ENCODE measurements at places on chromosomes 4 and X.

- DNase-seq = peak; percentile 5
Measured at GRCh38 chr4:145098675-145099037, 545 bp downstream of the ABCE1 start.

DNA sequence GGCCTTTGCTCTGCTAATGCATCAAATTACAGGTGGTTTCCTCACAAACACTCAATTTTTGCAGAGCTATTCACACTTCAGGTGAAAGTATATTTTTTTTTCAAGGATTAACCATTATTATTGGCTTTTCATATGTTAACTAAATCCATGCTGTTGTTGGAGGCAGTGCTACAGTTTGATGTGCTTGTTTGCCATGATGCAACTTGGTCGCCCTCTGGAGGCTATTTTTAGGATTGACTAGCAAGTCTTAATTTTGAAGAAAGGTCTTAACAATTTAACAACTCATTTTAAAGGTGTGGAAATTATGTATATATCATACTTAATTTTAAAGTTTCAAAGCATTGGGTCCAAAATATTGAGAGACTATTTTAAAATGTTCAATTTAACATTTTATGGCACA, 168.8 kb upstream of the FAM47A start:
- DNase-seq = no peak

GRCh38 chr4:25117274-25117673, 43.0 kb downstream of the SEPSECS start:
- no peak for DNase-seq

DNA sequence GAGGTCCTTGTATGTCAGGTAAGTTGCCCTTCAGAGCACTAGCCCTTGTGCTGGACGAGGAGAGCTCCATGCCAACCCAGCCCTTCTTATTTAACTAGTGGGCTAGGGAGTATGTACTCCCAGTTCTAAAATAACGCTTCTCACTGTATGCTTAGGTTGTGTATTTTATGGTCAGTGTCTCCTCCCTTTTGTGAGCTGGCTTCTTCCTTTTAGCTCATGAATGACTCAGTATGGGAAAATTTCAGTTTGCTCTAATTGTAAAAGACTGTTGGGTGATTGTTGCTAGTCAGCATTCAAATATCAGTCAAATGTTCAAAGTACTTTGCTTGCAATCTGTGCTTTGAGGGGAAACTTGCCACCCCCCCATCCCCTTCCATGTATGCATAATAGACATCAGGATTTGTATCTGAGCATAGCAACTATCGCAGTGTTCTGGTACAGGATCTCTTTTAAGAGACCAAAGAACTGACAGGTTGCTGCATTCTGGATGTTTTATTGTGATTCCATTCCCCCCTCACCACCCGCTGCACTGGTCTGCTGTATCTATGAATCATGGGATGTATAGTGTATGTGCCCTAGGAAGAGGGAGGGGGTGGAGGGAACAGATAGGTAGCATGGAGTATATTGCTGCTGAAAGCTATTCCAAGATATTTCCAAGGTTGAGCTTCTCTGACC, 34.7 kb downstream of the DLG3 start:
- no peak for DNase-seq

DNA sequence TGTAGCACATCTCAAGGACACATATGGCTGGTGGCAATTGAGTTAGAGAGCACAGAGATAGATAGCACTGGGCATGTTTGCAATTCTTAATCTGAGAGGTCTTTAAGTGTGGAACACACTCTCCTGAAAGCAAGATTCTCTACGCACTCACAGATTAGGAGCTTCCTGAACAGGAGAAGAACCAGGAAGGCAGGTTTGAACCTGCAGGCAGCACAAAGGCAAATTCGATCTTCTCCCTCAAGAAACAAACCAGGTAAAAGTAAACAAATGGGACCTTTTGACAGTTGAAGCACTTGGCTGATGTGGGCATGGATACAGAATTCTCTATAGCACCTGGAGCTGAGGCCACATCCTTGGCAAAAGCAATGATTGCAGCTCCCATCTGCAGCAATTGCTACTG, 24.3 kb downstream of the HS3ST1 start:
- DNase-seq = no peak

DNA sequence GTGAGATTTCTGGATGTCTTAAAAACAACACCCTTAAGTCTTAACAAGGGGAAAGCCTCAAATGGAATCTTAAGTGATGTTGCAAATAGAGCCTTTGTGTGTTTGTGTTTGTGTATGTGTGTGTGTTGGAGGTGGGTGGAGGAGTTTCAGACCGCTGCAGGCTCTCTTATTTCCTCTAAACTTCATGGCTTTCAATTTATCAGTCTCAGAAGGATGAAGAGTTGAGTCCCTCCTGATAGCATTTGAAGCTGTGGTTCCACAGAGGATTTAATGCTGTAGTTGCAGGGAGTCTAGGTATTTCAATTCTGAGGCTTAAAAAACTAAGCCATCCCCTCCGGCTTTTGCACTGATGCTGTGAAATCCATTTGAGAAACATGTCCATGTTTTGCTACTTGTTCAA, 4.3 kb upstream of the AGA start:
- no peak for DNase-seq

GRCh38 chr4:36323816-36324419, 42.5 kb downstream of the DTHD1 start:
- DNase-seq = no peak

- DNase-seq = no peak
Measured at GRCh38 chr4:6990661-6991060, 52.5 kb upstream of the TADA2B start.

DNA sequence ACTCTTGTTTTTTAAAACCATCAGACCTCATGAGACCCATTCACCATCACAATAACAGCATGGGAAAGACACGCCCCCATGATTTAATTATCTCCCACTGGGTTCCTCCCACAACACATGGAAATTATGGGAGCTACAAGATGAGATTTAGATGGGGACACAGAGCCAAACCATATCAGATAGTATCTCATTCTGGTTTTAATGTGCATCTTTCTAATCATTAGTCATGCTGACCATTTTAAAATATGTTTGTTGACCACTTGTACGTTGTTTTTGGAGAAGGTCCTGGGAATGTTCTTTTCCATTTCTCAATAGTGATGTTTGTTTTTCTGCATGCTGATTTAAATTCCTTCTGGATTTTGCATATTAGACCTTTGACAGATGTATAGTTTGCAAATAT, 119.0 kb downstream of the RTL3 start:
- DNase-seq = no peak

- DNase-seq = no peak
Measured at GRCh38 chr4:91754716-91755115, 549.0 kb upstream of the GRID2 start.

GRCh38 chr4:5416637-5417036, 291.7 kb downstream of the EVC2 start:
- no peak for DNase-seq

GRCh38 chrX:153361781-153362397, 27.9 kb downstream of the ZNF275 start:
- no peak for DNase-seq

GRCh38 chrX:144006811-144007210, 122.9 kb downstream of the UBE2NL start:
- no peak for DNase-seq

- DNase-seq = no peak
Measured at GRCh38 chr4:120524237-120524636, 398.3 kb downstream of the PRDM5 start.

GRCh38 chrX:57227691-57228090, 58.8 kb upstream of the FAAH2 start:
- DNase-seq = peak; percentile 2

GRCh38 chr4:108988464-108989195, 225.8 kb upstream of the ETNPPL start:
- DNase-seq = no peak

DNA sequence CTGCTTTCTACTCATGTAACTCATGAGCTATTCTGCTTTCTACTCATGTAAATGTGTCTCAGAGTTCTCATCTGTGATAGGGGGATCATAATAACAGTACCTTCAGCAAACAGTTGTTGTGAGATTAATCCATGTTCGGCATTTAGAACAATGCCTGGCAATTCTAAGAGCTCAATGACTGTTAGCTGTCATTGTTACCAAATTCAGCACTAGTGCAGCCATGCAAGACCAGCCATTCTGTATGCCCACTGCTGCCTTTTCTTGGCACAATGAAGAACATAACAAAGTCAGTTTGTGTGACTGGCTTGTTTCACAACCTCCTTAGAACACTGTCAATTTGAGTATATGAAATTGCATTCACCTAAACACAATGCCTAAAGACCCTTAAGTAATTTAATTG, 163.2 kb downstream of the ANK2 start:
- no peak for DNase-seq

DNA sequence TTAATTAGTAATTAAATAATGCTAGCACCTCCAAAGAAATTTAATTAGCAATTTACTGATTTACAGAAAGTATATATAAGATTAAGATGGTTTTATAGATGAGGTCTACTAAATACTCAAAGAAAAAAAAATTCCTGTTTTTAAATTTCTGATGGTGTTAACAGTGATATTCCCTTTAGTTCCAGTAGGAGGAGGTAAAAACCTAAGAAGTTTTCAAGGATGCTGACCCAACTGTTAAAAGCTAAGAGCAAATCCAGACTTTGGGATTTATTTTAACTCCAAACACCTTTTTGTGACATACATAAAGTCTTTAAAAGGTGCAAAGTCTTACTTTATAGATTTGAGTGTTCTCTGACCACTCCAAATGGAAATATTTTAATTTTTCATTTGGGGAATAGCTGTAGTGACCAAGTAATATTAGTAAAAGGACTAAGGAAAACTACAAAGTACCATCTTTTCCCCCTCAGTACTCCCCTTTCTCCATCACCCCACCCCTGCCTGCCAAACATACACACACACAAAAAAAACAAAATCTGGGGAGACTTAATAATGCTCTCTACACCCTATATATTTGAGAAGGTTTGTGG, 34.2 kb upstream of the CSN1S1 start:
- DNase-seq = no peak

DNA sequence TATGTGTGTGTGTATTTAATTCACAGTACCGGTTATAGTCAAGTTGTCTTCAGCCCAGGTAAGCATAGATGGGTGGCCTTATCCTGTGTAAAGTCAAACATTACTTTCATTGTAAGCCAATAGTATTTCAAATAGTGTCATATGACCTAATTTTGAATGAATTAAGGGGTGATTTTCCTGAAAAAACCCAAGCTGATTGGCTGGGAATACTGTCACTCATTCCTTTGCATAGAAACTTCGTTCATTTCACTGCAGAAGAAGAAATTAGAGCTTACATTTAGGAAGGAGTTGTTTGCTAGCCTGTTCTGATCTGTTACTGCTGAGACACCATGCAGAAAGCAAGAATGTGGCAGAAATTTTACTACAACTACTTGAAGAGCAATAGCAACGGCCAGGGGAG, 45.4 kb downstream of the SMARCAD1 start:
- DNase-seq = no peak

DNA sequence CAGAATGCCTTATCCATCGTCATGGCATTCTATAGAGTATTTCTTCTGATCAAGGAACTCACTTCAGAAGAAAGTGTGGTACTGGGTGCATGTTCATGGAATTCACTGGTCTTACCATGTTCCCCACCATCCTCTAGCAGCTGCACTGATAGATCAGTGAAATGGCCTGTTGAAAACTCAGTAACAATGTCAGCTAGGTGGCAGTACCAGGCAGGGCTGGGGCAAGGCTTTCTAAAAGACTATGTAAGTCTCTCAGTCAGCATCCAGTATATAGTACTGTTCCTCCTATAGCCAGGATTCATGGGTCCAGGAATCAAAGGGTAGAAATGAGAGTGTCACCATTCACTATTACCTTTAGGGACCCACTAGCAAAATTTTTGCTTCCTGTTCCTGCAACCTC, 15.8 kb upstream of the LDB2 start:
- no peak for DNase-seq

GRCh38 chrX:118356154-118356701, 10.3 kb downstream of the WDR44 start:
- no peak for DNase-seq

DNA sequence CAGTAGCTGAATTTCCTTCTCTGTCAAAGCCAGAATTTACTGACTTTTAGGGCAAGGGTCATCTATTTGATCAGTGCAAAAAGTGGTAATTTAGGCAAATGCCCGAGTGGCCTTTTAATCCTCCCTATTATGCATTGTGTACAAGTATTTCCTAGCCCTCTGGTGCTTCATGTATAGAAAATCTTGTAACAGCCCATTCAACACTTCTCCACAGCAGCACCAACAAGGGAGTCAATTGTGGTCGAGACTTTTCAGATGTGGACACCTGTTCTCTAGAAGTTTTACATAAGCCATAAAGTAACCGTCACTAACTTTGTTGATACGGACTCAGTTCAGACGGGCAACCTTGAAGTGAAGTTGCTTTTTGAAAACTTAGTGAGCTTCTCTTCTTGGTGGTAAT, 50.9 kb upstream of the FHDC1 start:
- DNase-seq = no peak

- DNase-seq = no peak
Measured at GRCh38 chr4:101954975-101955678, 164.6 kb downstream of the BANK1 start.

DNA sequence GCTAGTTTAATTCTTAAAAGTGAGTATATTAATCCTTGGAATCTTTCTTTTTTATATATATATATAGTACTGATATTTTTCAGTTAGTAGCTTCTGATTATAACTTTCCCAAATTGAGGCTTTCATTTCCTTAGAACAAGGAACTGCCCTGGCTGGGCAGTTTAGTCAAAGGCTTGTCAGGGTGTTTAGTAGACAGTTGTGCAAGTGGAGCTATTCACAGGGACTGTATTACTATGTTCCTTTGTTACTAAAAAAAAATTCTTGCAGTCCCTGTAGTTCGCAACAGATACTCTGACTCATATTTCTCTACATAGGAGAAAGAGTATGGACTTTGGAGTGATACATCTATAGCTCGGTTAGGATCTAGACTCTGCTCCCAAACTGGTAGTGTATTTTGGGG, 20.8 kb downstream of the USO1 start:
- no peak for DNase-seq

GRCh38 chrX:147646949-147647723, 264.6 kb upstream of the FMR1 start:
- no peak for DNase-seq

- no peak for DNase-seq
Measured at GRCh38 chr4:166875821-166876220, 358.5 kb downstream of the SPOCK3 start.

- DNase-seq = no peak
Measured at GRCh38 chr4:98720871-98721480, 62.6 kb upstream of the TSPAN5 start.

DNA sequence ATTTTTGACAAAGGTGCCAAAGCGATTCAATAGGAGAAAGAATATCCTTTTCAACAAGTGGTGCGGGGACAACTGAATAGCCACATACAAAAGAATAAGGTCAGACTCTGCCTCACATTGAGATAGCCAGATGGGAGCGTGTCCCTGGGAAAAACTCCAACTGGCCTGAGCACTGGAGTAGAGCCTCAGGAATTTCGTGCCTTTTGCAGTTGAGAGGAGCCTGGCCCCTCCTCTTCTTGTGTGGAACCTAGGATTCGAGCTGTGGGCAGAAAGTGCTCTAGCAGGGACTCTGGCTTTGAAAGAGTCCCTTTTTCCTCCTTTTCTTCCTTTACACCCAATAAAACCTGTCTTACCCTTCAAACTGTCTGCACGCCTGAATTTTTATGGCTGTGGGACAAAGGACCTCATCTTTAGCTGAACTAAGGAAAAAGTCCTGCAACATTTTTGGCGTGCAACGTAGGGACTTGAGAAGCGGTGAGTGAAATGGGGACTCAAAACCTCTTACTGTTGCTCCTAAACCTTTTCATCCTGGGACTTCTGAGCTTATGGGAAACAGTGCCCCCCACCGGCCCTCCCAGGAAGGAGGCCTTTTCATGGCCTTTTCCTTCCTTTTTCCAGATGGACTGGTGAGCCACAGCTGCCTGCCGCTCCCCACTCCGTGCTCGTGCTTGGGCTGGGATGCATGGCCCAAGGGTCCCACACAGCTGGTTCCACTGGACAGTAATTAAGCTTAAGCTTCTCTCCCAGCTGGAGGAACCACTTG, 68.6 kb downstream of the BMP15 start:
- no peak for DNase-seq

All from stimulated activated CD8-positive, alpha-beta memory T cell treated with anti-CD3 and anti-CD28 coated beads, Interleukin-7, amount 100 ng/mL, for 48 hours (primary cell).